Neural progenitor cell (in vitro differentiated cells): ENCODE measurements at places on chromosomes 4 and X.

DNA sequence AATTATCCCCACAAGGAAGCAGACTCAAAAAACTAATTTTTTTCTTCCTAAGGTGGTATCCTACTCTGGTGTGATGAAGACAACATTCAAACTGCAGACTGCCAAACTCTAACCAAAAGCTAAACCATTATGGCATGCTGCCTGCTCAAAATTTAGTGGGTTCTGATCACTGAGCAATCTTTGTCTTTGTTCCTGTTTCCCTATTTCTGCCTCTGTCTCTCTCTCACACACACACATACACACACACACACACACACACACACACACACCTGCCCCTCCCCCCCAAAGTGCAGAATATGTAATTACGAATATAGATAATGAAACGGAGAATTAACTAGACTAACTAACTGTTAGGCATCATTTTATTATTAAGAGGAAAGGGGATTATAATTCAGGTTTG is 1278.6 kb downstream of the PCDH7 start:
- no peak for DNase-seq

DNA sequence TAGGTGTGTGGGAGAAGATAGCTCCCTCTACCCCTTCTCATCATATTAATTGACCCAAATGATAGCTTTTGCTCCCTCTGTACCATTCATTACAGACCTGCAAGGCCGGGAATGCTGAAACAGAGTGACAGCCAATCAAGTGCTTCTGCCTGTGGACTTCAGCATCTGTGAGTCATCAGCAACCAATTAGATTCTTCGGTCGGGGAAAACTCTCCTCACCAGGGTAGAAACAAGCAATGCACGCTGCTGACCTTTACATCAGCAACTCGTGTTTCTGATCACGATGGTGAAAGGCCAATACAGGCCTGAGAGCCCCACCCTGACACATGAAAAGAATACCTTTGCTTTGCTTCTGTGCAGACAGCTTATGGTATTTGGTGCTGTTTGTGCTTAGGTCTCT is 347.2 kb upstream of the DDX53 start:
- DNase-seq = peak; percentile 52

DNA sequence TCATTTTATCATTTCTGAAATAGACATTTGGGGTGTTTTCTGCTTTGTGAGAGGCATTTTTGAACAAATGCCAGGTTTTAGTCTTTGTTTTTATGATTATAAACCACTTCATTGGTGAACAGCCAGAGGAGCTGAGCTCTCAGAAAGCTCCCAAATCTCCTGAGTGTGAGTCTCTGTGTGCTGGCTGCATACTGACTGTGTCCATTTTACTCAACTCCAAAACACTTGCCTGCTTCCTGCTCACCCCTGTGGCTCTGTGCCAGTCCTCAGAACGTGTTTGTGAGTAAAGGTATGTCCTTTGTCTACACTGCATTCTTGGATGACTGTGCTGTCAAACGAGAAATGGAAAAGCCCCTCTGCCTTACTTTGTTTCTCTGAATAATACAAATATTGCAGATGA is 5.4 kb upstream of the LRAT start:
- DNase-seq = peak; percentile 46

DNA sequence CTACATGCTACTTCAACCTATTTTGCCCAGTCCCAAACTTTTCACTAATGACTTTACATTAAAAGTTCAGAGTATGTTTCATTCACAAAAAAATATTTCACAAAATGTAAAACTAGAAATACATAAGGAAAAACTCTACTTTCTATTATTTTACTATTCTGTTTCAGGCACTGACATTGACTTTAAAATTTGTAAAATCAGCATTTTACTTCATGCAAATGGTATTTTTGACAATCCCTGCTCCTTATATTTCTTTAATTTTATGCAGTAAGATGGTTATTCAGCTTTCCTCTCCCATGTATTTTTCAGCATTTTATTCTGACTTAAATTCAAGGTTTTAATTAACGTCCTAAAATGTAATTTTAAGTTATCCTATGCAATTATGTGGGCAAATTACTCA is 178.5 kb downstream of the COL25A1 start:
- no peak for DNase-seq

DNA sequence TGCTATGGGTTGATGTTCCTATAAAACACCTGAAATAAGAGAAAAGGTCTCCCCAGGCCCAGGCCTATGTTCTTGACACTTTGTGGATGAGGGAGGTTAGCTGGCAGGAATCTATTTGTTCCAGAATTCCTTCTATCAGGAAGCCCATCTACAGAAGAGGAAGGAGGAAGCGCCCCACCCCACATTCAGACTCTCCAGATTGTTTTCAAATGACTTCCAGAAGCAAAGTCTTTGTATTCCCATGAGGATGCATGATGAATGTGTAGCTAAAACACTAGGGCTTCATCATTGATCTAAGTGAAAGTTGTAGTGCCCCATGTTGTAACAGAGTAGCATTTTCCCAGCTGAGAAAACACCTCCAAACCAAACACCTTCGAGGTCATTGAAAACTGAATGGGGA is 16.4 kb downstream of the OTC start:
- DNase-seq = no peak

DNA sequence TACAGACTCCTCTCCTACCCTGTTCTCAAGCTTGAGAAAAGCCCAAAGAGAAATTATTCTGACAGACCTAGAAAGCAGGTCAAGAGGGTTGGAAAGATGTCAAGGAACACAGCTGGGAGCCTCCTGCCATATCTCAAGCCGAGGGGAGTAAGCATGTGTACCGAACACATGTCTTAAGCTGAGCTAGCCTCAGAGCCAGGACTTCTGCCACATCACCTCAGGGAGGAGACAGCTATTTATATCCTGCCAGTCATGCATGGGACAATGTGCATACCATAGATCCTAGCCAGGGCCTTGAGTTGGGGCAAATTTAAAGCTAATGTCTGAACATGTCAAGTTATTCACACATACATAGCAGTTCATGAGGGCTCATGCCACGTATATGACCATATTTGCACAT is 11.8 kb downstream of the TMEM31 start:
- no peak for DNase-seq

DNA sequence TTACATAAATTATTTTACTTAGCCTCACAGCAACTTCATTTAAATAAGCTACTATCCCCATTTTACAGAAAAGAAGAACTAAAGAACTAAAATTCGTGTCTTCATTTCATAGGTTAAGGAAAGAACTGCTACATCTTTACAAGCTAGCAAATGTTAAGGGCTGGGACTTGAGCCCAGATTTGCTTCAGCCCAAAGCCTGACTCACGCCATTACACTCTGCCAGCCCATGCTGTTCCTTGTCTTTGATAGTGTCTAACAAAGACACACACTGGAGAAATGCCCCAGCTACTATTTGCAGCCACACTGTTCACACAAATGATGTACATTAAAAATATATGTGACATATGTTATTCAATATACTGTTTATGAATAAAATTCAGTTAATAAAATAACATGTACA is 29.0 kb upstream of the ERVMER34-1 start:
- DNase-seq = no peak

GRCh38 chr4:87631668-87632067 is 18.4 kb upstream of the DMP1 start:
- no peak for DNase-seq

DNA sequence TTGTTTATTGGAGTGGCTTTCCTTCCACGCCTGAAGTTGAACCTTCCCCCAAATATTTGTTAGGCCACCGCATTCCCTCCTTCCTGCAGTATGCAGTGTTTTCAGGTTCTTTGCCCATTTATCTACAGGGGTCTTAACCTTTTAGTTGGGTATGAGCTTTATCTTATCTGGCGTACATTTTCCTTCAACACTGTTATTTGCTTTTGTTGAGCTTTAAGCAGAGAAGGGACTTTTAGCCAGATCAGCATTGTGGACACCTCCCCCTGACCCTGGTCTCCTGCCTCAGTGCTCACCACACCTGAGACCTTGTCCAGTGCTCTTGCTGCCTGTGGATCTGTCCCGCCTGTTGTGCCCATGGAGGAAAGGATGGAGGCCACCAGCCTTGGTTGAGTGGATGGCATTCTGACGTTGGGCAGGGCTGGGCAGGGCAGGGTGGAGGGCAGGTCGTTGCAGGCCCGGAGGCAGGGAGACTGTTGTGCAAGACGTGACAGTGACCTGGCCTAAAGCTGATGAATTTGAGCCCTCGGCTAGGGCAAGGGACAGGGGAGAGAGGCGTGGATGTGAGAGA is 998 bp upstream of the DUSP9 start:
- no peak for DNase-seq

GRCh38 chr4:26819026-26819425 is 41.6 kb upstream of the STIM2 start:
- DNase-seq = peak; percentile 22

DNA sequence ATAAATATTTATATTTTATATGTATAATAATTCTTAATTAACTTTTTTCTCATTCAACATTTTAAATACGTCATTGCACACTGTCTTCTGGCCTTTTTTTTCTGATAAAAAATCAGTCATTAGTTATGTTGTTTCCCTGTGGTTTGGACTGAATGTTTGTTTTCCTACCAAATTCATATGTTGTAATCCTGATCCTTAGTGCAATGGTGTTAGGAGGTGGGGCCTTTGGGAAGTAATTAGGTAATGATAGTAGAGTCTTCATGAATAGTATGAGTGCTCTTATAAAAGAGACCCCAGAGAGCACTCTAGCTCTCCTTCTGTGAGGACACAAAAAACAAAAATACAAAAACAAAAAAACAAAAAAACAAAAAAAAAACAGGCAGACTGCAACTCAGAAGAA is 117.2 kb downstream of the GASK1B start:
- no peak for DNase-seq

GRCh38 chrX:69179380-69179911 is 14.2 kb upstream of the PJA1 start:
- DNase-seq = peak; percentile 84

DNA sequence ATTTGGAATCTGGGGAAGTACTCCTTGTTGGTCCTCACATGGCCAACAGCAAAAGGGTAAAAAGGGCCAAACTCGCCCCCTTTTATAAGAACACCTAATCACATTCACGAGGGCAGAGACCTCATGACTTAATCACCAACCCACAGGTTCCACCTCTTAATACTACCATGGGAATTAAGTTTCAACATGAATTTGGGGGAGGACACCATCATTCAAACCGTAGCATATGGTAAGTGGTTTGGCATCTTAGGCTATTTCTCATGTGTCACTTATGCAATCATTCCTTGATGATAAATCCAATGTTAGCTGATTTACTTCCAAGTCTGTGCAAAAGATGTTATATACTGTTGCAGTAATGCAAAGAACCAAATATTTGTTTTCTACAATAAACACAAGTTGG is 302.9 kb upstream of the FAM241A start:
- DNase-seq = no peak

- peak; percentile 87 for DNase-seq
Measured at GRCh38 chr4:147732518-147733235, 789 bp downstream of the ARHGAP10 start.

GRCh38 chrX:10198254-10198653 is 41.5 kb downstream of the CLCN4 start:
- no peak for DNase-seq

- no peak for DNase-seq
Measured at GRCh38 chr4:630656-631055, 5.3 kb downstream of the PDE6B start.

DNA sequence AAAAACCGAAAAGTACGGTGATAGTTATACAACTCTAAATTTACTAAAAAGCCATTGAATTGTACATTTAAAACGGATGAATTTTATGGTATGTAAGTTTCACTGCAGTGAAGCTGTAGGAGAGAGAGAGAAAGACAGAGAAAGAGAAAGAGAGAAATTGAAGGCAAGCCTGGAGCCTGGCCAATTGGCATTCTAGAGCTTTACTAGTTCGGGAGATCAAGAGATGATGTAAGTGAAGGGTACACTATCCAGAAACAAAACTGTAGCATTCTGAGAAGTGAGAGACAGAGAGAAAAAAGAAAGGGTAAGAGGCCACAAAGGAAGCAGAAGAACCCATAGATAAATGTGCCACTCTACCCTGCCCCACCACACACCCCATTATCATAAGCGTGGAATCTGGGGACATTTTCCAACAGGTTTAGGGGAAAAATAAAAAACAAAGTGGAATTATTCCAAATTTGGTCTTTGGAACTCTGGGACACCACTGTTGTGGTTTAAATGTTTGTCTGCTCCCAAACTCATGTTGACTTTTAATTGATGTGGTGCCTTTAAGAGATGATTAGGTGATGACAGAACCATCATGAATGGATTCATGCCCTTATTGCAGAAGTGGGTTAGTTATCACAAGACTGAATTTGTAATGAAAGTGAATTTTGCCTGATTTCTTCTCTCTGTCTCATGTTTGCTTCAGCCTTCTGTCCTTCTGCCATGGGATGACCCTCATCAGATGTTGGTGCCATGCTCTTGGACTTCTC is 123.0 kb upstream of the PLS3 start:
- DNase-seq = no peak

DNA sequence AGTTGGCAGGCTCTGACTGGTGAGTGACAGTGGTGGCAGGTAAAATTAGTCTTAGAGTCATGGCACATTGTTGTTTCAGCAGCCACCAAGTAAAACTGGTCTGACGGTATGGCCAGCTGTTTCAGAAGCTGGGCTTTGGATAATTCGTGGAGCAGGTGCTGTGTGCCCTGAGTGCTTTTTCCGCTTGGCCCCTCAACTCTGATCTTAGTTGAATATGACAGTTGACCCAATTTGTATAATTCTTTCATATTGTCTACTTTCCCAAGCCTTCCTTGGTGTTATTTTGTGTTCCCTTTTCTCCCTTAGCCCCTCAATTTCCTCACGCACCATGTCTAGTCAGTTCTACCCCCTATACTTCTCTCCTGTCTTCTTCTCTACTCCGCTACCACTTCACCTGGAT is 32.0 kb downstream of the CDS1 start:
- no peak for DNase-seq

GRCh38 chrX:107718156-107718621 is 57.4 kb downstream of the TSC22D3 start:
- peak; percentile 82 for DNase-seq

- DNase-seq = no peak
Measured at GRCh38 chrX:11438767-11439166, 145.6 kb downstream of the AMELX start.

DNA sequence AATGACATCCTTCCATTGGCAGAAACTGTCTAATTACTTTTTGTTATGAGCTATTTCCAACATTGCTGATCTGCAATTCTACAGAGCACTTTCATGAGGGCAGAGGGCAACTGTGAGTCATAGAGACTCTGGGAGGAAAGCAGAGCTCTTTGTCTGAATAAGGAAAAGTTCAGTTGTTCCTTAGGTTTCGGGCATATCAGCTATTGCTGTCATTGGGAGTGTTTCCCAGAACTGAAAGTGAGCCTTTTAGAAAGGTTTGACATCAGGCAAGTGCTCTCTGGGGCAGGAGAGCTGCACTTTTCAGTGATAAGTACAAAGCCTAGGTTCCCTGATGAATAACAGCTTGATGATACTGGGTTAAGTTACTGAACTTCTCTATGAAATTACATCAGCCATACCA is 119.2 kb upstream of the EDNRA start:
- no peak for DNase-seq
